Astrocyte (in vitro differentiated cells and primary cell): ENCODE measurements at places on chromosomes 5 and 9. TPM values are rescaled to one million over a fixed set of nuclear protein-coding genes. Genes with fewer than 3 reads are reported as not detected.

- H3K36me3 ChIP-seq, result peaks cover 29% of the 10 kb centered on the region
- DNase-seq, result peak; percentile 36
- no peaks in the 10 kb centered on the region for H3K4me1 ChIP-seq
Observed at GRCh38 chr5:148443998-148444397, 60.2 kb downstream of the FBXO38 start.

DNA sequence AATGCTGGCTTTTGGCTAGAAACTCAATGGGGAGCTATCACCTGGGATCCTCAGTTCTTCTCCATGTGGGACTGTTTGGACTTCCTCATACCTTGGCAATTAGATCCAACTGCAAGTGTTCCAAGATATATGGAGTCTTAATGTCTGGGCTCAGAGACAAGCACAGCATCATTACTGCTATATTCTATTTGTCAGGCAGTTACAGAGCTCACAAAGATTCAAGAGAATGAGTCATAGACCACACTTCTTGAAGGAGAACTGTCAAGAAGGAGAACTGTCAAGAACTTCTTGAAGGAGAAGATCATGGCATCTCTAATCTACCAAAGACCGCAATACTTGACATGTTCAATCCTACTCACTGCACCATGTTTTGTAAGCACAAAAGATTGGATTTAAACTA is 106.8 kb upstream of the NREP start:
- H3K27me3 ChIP-seq, result no peaks in the 10 kb centered on the region
- no peak overlapping the region for H3K4me3 ChIP-seq
- DNase-seq, result peak; percentile 31

- no peaks in the 10 kb centered on the region for H3K27me3 ChIP-seq
- peaks cover 4% of the 10 kb centered on the region for H3K4me1 ChIP-seq
- no peak for DNase-seq
- H3K4me3 ChIP-seq, result no peak overlapping the region
- no peak overlapping the region for H3K27ac ChIP-seq
Observed at GRCh38 chr9:129220771-129221170, 42.7 kb upstream of the IER5L start.

- H3K4me3 ChIP-seq, result no peak overlapping the region
- H3K36me3 ChIP-seq, result no peaks in the 10 kb centered on the region
- H3K27ac ChIP-seq, result no peak overlapping the region
- no peak for DNase-seq
- no peaks in the 10 kb centered on the region for H3K27me3 ChIP-seq
Observed at GRCh38 chr5:134101686-134102439, 12.6 kb upstream of the TCF7 start.

The BRINP1 gene
- total RNA-seq, result 2.2 and 2.7 TPM in 2 replicates

The TMEFF1 gene
- total RNA-seq, result 10.3 and 14.8 TPM in 2 replicates

The ADGRV1 gene
- 5.4 and 10.0 TPM in 2 replicates for total RNA-seq

The BTNL9 gene
- not detected in 2 replicates for total RNA-seq

The ADGRD2 gene
- total RNA-seq, result not detected in 2 replicates

The ANKRD31 gene
- total RNA-seq, result 0.07 and 0.14 TPM in 2 replicates

The ENTPD2 gene
- 0.14 and 0.55 TPM in 2 replicates for total RNA-seq
